ENCODE measurements at places on chromosomes 2 and 18.

GRCh38 chr2:121994238-121995206 lies 239.1 kb downstream of the TSN start:
- no peak for DNase-seq

DNA sequence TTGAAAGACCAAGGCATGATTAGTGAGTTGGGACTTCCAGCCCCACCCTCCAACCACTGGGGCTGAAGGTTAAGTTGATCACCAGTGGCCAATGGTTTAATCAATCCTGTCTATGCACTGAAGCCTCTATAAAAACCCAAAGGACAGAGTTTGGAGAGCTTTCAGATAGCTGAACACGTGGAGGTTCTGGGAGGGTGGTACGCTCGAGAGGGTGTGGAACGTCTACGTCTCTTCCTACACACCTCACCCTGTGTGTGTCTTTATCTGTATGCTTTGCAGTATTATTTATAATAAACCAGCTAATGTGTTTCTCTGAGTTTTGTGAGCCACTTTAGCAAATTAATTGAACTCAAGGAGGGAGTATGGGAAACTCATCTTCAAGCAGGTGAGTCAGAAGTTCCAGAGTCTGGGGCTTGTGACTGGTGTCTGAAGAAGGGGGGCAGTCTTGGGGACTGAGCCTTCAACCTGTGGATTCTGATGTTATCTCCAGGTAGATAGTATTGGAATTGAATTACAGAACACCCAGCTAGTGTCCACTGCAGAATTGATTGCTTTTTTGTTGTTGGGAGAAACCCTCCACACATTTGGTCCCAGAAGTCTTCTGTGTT lies 20.3 kb downstream of the ACTR3 start:
- no peak for DNase-seq

DNA sequence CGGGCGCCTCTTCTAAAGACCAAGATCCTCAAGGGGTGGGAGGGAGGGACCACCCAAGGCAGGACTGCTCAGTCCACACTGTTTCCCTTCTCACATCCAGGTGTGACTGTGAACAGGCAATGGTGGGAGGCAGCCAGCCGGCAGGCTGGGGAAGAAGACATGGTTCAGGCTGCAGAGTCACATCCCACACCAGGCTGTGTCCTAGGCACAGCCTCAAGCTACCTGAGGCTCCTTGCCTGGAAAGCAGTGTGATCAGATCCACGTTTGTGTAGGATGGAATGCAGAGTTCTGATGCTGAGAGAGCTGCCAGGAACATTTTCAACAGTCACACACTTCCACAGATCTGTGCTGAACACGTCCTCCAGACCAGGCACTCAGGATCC lies 16.4 kb downstream of the SLC66A2 start:
- no peak for DNase-seq

DNA sequence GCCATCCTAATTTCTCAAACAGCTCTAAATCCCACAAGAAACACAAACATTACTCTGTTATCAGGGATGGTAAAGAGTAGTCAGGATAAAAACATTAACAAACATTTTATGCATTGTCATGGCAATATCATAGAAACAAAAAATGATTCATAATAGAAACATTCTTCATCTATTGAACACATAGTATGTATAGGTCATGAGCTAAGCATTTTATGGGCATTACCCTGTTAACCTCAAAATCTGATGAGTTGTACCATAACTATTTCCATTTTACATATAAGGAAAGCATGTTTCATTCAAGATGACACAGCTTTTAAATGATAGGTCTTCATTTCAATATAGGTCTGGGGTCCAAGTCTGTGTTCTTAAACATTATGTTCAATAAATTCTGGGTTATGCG lies 344.9 kb downstream of the RND3 start:
- DNase-seq: no peak

All from esophagus squamous epithelium (tissue), 5 donors.